RPMI8226 (cell line): ENCODE measurements at places on chromosomes 7 and 10.
A peak's percentile ranks its signal among the peaks of the same experiment; 100 is the strongest.

GRCh38 chr10:24556750-24557742, 166.6 kb downstream of the ARHGAP21 start:
- peak; percentile 60 for DNase-seq

- DNase-seq = no peak
These were observed 194.9 kb upstream of the GRM3 start for GRCh38 chr7:86448856-86449255.

DNA sequence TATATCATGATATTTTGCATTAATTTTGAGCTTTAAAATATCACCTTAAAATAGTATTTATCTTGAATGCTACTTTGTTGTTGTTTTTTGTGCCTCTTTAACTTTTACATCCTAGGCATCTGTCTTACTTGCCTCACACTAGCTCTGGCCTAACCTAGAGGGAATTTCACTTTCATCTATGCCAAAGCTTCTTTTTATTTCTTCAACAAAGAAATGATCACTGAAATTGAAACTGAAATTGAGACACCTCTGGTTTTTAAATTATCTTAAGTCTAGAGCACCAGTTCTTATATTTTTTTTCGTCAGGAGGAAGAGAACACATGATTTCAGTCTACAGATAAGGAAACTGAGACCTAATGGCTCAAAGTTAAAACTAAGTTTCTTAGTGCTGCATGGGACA, 3.5 kb upstream of the SCIN start:
- DNase-seq = peak; percentile 12

- no peak for DNase-seq
These were observed 28.8 kb downstream of the ABI1 start for GRCh38 chr10:26831936-26832335.

DNA sequence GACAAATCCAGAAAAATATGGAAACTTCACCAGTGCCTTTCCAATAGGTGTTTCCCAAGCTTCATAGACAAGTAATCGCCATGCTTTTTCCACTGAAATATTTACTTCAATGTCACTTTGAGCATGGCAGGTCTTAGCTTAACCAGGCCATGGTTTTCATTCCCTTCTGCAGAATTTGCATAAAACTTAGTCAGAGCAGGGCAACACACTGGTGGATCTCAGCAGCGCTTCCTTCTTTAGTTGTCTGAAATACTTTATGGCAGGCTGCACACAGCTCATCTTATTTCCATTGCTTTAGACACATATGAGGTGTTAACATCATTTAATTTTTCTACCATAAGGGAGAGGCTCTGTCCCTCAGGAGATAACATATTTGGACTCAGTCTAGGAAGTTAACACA, 102.9 kb upstream of the AHR start:
- DNase-seq = no peak

- DNase-seq = no peak
These were observed 56.0 kb upstream of the BAIAP2L1 start for GRCh38 chr7:98456866-98457265.

DNA sequence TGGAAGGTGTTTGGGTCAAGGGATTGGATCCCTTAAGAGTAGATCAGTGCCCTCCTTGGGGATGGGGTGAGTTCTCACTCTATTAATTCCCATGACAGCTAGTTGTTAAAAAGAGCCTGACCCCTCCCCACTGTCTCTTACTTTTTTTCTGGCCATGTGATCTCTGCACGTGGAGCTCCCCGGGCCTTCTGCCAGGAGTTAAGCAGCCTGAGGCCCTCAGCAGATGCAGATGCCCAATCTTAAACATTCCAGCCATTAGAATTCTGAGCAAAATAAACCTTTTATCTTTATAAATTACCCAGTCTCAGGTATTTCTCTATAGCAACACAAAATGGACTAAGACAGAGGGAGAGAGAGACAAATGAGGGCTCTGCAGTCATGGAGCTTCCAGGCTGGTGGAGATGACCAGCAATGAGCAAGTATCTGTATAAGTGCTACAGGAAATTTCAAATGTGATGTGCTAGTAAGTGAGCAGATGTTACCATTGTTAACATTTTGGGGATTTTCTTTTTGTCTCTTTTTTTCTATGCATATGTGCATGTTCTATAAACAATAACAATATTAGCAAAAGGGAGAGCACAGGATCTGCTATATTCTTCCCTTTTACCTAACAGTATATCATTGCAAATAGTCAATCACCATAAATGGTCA, 26.7 kb downstream of the PLPP4 start:
- DNase-seq = no peak

GRCh38 chr10:9009505-9009904, 955.0 kb downstream of the GATA3 start:
- no peak for DNase-seq

DNA sequence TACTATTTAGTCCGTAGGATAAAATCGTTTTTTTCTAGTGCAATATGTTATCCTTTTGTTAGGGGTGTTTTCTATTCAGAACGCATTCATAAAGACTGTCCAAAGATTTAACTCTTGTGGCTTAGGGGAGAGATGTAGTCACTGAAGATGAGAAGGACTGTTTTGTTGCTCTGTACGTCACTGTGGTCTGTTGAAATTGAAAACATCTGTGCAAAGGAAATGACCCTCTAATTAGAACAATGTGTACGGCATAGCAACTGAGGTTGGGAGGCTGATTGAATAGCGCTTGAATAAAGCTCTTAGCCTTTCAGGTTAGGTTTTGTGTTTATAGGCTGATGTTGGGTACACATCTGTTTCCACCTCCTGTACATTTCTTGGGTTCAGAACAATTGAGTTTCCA, 453.4 kb upstream of the AKR1E2 start:
- DNase-seq = no peak

- no peak for DNase-seq
These were observed 273.9 kb downstream of the PAXIP1 start for GRCh38 chr7:154729056-154729455.

- peak; percentile 82 for DNase-seq
These were observed 50.5 kb upstream of the COBL start for GRCh38 chr7:51366930-51367613.

DNA sequence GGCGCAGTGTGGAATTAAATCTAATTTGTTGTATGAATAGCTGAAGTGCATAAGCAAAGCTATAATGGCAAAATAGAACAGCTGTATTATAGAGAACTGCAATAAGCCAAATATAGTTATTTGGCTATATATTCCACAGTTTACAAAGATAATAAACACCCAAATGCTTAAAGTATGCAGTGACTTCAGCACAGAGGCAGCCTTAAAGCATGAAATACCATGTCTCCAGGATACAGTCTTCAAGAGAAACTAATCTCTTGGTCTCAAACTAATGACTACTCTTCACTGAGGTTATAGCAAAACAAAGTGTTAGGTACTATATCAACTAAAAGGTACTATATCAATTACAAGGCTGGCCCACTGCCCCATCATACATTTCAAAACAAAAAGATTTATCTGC, 48.0 kb downstream of the NT5C2 start:
- no peak for DNase-seq

GRCh38 chr10:62972103-62972502, 155.9 kb upstream of the EGR2 start:
- no peak for DNase-seq

- no peak for DNase-seq
These were observed 186.2 kb downstream of the RAMP3 start for GRCh38 chr7:45343746-45344145.

- no peak for DNase-seq
These were observed 28.2 kb upstream of the IL6 start for GRCh38 chr7:22698767-22699166.

GRCh38 chr7:7274782-7275181, 92.4 kb downstream of the C1GALT1 start:
- no peak for DNase-seq

GRCh38 chr7:17184805-17185689, 113.4 kb upstream of the AHR start:
- no peak for DNase-seq

DNA sequence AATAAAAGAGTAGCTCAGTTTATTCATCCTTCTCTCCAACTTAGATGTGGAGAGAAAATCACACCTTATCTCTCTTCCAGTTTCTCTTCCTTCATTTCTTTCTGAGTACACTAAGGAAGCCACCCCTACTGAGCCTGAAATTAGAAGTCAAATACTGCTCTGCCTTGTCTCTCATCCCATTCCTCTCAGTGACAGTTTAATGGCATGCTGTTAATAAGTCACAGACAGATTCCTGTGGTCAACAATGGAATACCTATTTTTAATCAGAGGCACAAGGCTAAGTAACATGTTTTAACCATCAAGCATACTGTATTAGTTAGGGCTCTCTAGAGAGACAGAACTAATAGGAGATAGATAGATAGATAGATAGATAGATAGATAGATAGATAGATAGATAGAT, 253.2 kb downstream of the HTR7 start:
- no peak for DNase-seq

- DNase-seq = peak; percentile 74
These were observed at the start of the genes ACTR3C and LRRC61 for GRCh38 chr7:150322833-150323681. Gene ACTR3C, minus strand, starts transcription at chr7:150323545. Its CDS starts 28,249 bp downstream, at chr7:150295296. Gene LRRC61, plus strand, starts transcription at chr7:150323355. Its CDS starts 13,507 bp downstream, at chr7:150336862.

GRCh38 chr7:143422033-143422432, 13.4 kb upstream of the EPHA1 start:
- no peak for DNase-seq

DNA sequence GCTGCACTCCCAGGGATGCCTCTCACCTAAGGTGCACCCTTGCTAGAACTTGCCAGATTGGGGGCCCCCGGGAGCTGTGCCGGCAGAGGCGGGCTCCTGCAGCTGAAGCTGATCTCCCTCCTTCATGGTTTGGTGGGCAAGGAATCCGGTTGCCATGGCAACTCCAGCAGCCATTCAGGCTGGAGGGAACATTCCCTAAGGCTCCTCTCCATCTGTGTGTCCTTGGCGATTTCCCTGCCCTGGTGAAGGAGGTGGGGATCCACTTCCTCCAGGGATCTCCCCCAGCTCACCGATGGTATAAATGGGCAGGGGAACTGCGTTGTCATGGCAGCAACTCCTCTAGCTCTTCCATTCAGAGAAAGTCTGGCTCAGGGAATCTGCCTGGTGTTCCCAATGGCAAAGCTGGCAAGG, 49.6 kb upstream of the GPR158 start:
- DNase-seq = no peak

DNA sequence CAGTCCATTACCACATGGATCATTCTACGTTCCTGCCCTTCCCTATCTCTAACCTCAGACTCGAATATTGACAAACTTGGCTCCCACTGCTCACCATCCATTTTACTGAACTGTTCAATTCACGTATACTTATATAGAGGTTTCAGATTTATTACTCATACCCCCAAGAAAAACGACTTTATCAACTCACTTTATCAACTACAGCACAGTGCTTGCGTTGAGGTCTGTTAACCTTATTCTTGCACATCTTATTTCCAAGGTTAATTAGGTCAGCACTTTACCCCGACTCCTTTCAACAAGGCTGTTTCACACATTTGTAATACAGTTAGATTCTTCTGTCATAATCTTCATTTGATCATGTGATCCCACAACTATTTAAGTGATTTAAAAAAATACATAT, 162.3 kb upstream of the AHR start:
- no peak for DNase-seq

DNA sequence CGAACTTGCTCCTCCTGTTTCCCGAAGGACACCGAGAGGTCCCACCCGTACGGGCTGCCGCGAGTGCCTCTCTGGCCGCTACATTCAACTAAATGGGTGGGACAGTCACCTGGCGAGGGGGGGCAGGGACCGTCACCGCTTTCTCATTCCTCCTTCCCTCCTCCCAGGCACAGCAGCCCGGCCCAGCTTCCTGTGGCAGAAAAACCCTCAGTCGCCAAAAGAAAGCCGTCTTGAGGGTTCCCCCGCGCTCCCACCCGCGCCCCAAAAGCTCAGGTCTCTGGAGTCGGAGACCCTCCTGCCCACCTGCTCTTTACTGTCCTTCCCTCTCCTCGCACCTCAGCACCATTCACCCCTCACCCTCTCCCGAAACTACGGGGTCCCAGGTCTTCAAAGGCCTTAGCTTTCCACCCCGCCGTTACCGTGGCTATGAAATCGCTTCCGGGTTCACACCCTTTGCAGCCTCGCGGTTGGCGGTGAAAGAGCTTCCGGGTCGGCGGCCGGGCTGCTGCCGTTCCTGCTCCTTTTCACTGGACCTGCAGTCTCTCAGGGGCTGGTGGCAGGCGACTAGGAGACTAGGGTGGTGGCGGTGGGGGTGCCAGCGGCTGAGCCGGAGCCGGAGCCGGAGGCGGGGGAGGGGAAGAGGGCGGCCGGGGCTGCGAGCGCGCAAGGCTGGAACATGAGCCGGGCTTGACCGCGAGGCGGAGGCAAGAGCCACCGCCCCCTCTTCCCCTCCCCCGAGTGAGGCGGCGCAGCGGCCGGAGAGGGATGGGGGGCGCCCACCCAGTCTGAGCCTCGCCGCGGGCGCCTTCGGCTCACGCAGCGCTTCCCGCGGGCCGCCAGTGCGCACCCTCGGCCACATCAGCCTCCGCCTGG, at the start of the genes ANKIB1 and KRIT1:
TSS of gene ANKIB1 (plus strand) at position 488 of the 873 bp plus-strand sequence. CDS start 49,005 bp downstream, outside the sequence.
TSS of gene KRIT1 (minus strand) at position 428 of the 873 bp plus-strand sequence. CDS start 3,779 bp downstream, outside the sequence.
- DNase-seq = peak; percentile 93

GRCh38 chr10:73744664-73744975, 448 bp downstream of the SEC24C start:
- peak; percentile 62 for DNase-seq

- DNase-seq = no peak
These were observed 6.3 kb upstream of the CSGALNACT2 start for GRCh38 chr10:43131906-43132305.

DNA sequence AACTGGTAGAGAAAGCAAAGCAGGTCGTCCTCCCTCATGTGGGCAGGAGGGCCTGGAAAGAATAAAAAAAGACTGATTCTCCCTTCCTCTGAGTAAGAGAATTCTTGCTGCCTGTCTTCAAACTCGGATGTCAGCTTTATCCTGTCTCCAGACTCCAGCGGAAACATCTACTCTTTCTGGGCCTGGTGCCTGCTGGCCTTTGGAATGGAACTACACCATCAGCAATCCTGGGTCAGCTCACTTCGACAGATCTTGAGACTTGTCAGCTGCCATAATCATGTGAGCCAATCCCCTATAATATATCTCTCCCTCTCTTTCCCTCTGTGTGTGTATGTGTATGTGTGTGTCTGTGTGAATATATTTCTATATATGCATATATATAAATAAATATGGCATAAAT, 411.0 kb upstream of the DPP6 start:
- DNase-seq = no peak

GRCh38 chr10:83037653-83038052, 1101.7 kb upstream of the GHITM start:
- DNase-seq = no peak

DNA sequence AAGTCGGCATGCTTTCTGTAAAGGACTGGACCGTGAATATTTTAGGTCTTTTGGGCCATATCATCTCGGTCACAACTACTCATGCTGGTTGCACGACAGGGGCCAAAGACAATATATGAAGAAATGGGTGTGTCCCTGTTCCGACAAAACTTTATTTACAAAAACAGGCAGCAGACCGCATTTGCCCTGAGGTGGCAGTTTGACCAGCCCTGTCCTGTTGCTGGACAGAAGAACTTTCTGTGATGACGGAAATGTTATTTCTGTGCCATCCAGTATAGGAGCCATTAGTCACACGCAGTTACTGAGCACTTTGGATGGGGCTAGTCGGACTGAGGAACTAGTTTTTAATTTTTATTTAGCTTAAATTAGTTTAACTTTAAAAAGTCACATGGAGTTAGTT, 112.8 kb upstream of the CARD11 start:
- no peak for DNase-seq

GRCh38 chr7:3158341-3158760, 114.7 kb upstream of the CARD11 start:
- no peak for DNase-seq
